Inflammatory macrophage treated with lipopolysaccharide for 1 hour (primary cell): ENCODE measurements at places on chromosomes 2 and 18.

DNA sequence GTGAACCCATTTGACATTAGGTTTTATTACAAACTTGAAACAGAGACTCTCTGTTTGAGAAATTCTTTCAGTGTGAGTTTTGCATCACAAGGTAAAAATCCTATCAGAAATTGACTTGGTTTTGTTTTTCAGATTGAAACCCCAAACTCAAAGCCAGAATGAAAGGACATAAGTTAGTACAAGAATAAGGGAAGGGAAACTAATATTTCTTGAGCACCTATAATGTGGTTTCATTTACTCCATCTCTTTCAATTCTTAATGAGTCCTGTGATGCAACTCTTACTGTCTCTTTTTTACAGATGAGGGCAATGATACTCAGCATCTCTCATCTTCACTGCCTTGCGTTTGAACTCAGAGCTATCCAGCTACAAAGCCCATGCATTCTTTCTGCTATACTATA lies 210.0 kb upstream of the SIX3 start:
- DNase-seq: no peak

DNA sequence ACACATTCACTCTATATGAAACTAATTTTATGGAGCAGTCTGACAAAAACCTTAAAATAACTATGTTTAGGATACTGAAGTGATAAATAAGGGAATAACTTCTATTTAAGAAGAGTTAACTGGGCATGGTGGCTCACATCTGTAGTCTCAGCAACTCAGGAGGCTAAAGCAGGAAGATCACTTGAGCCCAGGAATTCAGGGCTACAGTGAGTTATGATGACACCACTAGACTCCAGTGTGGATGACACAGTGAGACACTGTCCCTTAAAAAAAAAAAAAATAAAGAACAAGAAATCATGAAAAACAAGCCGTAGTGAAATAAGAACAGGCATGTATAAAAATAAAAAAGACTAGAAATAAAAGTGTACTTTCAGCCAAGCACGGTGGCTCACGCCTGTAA lies 82.0 kb downstream of the THADA start:
- no peak for DNase-seq

GRCh38 chr2:206160125-206160806 lies 571 bp downstream of the EEF1B2 start:
- DNase-seq: peak; percentile 48

DNA sequence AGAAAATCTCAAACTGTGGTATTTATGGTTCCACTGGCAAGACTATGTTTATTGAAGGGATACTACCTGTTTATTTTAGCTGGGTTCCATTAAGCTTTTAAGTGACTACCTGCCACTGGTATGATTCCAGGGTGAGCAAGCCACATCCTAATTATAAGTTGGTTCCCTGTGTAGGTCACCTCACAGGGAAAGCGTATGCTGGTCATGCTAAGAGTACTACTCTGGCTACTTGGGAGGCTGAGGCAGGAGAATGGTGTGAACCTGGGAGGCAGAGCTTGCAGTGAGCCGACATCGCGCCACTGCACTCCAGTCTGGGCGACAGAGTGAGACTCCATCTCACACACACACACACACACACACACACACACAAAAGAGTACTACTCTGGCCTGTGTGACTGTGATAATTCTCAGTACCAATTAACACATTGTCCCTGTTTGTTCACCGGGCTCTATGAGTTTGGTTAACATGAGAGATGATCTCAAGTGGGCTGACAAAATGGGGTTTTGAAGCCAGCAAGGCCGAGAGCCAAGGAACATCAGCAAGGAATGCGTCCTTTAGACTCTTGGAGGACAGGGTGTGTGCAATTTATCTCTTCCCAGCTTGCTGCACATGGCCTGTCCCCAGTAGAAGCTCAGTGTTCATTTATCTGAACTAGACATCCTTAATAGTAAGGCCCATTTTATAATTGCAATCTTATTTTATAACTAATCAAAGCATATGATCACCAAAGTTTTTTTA lies 15.2 kb upstream of the ITSN2 start:
- DNase-seq: no peak

- no peak for DNase-seq
These were observed 853.5 kb upstream of the SALL3 start for GRCh38 chr18:78126106-78126505.
